Central memory CD4-positive, alpha-beta T cell (primary cell): ENCODE measurements at places on chromosomes 11 and 22.

DNA sequence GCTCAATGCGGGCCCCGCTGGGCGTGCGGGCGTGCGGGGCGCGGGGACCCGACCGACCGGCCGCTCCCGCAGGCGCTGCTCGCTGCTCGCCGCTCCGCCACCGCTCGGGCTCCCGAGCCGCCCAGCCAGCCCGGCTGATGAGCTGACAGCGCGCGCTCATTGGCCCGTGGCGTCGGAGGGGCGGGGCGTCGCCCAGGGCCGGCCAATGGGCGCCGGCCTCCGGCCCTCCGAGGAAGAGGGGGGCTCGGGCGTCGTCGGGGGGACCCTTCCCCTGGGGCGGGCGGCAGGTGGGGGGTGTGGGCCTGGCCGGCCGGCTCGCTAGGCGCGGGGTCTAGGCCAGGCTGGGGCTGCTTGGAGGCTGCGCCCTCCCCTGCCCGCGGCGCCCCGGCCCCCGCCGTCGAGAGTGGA lies at the start of gene SCUBE1:
TSS of gene SCUBE1 (minus strand) at position 111 of the 408 bp plus-strand sequence. CDS start 111 bp downstream, outside the sequence.
- DNase-seq: peak; percentile 19

- DNase-seq: no peak
Observed at GRCh38 chr22:26127126-26127525, 42.1 kb upstream of the SEZ6L start.

GRCh38 chr11:8719211-8719649 lies 36.6 kb downstream of the RPL27A start:
- no peak for DNase-seq

DNA sequence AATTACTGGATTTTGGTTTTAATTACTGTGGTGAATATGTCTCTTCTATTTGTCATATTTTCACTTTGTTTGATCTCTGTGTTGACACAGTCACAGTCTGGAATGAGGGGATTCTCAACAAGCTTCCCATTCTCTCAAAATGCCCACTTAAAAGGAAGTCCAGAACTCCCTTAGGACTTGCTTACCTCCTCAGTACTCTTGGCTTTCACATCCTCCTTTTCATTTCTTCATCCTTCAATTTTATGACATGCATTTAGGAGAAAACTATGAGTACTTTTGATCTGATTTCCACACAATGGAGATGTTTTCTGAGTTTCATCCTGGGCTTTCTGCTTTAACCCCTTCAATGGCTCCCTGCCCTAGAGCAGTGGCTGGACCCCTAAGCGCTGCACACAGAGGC lies 49.3 kb upstream of the FLI1 start:
- no peak for DNase-seq

GRCh38 chr22:31439808-31440207 lies 40.4 kb downstream of the DRG1 start:
- DNase-seq: no peak

- no peak for DNase-seq
Observed at GRCh38 chr11:9144828-9145227, 53.4 kb upstream of the SCUBE2 start.

DNA sequence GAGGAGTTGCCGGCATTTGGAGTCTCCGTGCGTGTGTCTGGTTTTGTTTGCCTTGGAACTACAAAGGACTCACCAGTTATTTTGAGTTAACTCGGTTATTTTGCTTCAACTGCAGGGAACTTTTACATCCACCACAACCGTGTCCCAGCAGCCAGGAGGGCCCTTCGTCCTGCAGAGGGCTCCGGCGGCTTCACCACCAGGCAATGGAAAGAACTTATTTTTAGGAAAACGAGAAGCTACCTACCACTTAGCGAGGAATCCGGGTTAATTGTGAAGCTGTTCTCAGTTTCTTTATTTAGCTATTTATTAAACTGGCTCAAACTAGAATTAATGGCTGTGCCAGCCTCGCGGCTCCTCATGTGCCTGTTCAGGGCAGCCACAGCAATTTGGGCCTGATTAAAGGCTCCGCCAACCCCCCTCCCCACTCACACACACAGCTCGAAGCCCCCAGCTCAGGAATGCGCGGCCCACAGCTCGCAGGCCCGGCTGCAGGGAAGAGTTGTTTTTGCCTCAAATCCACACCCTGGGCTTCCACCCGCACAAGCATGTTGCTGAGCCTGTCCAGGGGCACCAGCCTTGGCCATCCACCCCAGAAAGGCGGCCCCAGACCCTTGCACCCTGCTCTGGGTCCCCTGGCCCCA lies 55.9 kb upstream of the FGF3 start:
- no peak for DNase-seq

DNA sequence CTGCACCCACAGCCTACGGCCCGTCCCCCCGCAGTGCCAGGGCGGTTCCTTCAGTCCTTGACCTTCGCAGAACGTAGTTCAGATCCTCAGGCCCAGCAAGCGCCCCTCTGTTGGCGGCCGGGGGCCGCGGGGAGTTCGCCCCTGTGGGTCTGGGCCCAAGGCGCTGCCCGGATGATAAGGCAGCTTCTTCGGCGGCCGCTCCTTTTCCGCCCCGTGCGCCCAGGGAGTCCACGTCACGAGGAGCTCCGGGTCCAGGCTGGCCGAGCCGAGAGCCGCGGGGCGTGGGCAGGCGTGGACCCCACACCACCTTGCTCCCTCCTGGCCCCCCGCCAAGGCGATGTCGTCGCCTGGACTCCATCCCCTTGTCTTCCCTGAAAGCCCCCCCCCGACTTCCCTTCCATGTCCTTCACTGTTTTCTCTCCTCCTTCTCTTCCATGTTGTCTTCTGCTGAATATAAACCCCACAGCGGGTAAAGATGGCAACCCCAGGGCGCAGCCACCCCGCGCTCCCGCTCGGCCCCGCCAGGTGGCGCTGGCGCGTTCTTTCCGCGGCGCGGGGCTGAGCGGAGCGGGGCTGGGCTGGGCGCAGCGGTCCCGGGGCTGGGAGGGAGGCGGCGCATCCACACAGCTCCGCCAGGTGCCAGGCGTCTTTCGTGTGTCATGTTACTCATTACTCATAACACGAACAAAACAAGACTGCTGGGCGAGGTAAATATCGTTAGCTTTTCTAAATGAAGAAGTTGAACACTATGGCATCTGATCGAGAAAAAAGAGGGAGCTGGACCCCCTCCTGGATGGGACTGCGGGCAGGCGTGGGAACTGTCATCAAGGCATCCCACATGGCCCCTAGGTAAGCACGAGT lies 321.0 kb downstream of the NTM start:
- no peak for DNase-seq

DNA sequence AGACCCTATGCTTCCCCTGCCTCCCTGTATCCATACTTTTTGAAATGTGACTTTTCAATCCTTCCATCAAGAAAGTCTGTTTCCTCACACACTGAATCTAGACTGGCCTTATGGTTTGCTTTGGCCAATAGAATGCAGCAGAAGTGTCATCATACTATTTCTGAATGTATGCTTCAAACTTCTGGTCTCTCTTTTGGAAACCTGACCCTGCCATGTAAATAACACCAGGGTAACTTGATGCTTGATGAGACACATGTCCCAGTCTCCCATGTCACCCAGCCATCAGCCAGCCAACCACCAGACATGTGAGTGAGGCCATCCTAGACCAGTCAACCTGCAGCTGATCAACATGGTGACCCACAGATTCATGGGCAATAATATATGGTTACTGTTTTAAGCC lies 29.7 kb upstream of the CAVIN3 start:
- DNase-seq: no peak

DNA sequence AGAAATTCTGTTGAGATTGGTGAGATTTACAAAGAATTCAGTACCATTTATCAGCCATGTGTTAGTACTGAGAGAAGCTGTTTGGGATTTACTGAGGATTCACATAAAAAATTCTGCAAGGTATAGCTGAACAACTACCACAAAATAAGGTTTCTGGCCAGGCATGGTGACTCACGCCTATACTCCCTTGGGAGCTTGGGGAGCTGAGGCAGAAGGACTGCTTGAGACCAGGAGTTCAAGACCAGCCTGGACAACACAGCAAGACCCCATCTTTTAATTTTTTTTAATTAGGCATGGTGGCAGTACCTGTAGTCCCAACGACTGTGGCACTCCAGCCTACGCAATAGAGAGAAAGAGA lies 86.7 kb downstream of the SIK3 start:
- no peak for DNase-seq

GRCh38 chr22:30782613-30783012 lies 87.9 kb downstream of the OSBP2 start:
- no peak for DNase-seq

- no peak for DNase-seq
Observed at GRCh38 chr11:120912504-120912903, 111.4 kb upstream of the TBCEL start.

DNA sequence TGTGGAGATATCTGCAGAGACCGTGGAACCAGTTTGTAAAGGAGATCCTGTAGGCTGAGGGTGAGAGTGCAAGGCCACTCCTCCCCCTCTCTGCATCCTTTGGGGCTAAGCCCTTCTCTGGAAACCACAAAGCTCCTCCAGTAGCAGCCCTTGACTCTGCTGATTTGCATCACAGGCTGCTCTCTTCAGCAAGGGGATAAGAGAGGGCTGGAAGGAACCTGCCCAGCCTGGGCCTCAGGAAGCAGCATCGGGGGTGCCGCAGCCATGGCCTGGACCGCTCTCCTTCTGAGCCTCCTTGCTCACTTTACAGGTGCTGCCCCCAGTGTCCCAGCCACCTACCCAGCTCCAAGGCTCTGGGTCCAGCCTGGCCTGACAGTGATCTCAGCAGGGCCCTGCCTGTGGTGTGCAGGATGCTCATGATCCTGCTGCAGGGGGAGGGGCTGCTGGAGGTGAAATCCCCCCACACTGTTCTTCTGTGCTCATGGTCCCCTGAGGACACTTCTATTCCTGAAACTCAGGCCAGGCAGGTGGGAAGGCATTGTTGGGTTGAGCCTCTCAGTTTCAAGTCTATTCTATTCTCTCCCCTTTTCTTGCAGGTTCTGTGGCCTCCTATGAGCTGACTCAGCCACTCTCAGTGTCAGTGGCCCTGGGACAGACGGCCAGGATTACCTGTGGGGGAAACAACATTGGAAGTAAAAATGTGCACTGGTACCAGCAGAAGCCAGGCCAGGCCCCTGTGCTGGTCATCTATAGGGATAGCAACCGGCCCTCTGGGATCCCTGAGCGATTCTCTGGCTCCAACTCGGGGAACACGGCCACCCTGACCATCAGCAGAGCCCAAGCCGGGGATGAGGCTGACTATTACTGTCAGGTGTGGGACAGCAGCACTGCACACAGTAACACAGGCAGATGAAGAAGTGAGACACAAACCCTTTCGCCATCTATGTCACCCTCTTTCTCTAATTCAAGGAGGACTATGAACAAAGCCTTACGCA lies 68.5 kb upstream of the IGLL5 start:
- peak; percentile 57 for DNase-seq

DNA sequence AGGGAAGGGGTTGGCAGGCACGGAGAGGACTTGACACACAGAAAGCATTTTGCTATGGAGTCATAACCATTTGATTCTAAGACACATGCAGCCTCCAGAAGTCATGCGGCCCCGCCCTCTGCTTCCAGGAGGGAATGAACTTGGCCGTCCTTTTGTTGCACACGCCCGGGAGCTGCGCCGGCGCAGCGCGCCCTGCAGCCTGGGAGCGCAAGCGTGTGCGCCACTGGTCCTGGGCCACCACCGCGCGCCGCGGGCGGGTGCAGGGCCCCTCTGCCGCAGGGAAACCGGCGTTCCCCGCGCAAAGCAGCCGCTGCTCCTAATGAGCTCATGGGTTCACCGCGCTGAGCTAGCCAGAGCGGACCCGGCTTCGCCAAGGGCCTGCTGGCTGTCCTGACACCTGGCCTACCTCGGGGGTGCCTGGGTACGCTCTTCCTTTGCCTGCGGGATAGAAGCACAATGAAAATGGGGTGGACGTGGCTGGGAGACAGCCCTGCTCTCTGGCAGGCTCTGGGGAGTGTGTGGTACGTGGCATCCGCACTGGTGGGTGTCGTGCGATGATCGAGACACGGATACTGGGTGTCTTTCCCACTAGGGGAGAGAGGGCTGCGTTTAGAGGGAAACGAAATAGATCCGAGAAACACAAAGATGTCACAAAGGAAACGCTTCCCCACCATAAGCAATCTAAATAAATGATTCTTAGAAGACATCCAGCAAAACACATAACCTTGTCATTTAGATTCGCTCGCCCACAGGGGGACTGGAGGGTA lies 669 bp downstream of the MICAL3 start:
- DNase-seq: peak; percentile 6

GRCh38 chr22:46370584-46371291 lies 35.2 kb downstream of the TRMU start:
- DNase-seq: peak; percentile 44

DNA sequence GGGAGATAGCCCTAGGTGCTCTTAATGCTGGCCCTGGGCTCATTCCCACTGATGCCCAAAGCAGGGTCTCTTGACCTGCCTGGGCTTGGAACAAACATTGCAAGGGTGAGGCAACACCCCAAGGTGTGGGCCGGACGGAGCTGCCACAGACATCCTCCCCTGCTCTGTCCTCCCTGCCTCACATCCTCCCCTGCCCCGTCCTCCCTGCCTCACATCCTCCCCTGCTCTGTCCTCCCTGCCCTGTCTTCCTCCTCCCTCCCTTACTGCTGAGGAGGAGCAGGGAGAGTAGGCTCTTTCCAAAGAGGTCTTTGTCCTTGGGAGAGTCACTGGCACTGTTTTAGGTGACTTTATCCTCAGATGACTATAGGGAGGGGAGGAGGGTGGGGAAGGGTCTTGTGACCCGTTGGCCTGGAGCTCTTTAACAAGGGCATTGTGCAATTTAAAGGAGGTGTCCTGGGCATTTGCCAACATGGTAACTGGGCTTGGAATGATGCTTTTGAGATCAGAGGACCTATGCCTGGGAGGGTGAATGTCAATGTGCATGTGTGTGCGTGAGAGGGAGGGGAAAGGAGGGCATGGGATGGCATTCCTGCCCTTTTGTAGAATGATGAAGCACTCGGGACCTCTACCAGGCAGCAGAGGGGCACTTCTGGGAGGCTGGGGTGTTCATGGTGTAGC lies 700 bp downstream of the FAM180B start:
- DNase-seq: no peak

GRCh38 chr11:9787260-9787659 lies 123.4 kb downstream of the SWAP70 start:
- no peak for DNase-seq
